ENCODE measurements at places on chromosomes 16 and 17.

GRCh38 chr17:39095309-39095686 lies 56.1 kb downstream of the PLXDC1 start:
- DNase-seq, result no peak

- peak; percentile 17 for DNase-seq
These were observed 6.9 kb upstream of the EFTUD2 start for GRCh38 chr17:44906010-44906646.

DNA sequence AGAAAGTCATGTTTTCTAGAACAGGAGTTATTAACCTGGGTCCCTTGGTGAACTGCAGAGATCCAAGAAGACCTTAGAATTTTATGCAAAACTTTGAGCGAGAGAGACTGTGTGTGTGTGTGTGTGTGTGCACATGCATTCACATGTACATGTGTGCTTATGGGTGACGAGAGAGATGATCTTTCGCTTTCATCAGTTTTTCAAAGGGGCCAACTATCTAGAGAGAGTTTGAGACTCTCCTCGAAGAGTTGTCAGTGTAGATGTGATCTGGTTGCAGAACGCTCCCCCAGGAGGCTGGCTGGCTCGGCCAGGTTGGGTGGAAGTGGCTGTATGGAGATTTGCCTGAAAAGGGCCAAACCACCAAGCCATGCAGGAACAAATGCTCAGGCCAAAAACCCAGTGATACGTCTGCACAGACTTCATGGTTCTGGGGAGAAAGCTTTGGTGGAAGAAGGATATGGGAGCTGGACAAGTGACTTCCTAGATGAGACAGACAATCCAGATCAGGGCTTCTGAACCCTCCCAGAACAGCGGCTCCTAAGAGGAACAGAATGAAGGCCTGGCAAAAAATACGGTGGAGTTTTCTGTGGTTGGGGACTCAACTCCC lies 6.1 kb downstream of the PIK3R5 start:
- no peak for DNase-seq

DNA sequence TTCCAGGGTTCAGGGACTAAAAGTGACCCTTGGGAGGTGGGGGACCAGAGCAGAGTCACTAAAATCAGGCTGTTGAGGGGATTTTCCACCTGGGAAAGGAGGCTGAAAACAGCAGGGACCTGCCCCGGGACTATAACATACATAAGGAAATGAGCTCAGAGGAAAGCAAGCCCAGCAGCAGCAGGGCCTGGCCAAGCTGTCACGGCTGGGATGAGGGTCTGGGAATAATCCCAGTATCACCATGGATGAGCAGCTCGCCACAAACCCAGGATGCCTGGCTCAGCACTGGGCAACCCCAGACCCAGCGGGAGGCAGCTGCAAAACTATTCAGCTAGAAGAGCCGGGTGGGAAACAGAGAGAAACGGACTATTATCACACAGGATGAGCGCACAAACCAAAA lies 72.4 kb downstream of the RPH3AL start:
- DNase-seq, result no peak

DNA sequence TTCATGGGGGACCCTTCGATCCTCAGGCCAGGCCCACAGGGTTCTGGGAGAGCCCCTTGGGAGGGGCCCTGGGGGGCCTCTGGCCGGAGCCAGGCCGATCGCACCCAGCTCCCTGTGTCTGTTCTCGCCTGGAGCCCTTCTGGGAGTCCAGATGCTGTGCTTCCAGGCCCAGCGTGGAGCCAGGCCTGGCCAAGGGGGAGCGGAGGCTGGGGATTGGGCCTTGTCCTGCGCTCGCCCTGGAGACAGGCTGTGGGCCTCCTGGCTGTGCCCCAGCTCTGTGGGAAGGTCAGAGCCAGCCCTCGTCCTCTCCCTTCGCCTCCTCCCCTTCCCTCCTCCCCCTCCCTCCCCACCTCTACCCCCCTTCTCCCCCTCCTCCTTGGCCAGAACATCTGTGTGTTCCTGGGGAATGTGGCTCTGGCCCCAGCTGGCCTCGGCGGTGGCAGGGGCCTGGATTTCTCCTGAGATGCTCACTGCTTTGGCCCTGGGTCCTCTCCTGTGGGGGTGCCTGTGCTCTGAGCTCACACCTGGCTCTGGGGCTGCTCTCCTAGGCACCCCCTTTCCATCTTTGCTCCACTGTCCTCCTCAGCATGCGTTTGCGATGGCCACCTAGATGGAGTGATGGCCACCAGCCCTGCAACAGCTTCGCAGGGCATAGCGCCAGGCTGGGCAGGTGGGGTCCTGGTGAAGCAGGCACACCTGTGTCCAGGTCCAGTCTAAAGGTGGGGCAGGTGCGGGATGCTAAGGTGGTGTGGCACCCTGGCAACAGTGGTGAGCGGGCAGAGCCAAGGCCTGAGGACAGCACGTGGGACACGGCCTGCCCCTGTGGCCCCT lies 90.6 kb upstream of the CIBAR2 start:
- no peak for DNase-seq

GRCh38 chr17:43528319-43528987 lies 17.7 kb downstream of the ETV4 start:
- no peak for DNase-seq

DNA sequence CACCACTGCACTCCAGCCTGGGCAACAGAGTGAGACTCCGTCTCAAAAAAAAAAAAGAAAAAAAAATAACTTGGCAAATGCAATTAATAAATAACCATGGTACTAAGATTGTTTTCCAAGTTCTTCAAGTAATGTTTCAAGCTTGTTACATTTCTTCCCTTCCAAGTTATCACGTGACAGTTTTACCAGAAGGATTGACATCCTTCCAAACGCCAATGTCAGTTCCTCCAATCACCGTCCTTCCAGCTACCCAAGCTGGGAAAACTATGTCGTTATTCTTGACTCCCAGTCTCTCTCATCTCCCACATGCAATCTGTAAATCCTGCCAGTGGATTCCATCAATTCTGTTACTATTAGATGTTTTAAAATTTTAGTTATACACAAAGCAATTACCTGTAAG lies 3.9 kb upstream of the PHAF1 start:
- DNase-seq, result no peak

DNA sequence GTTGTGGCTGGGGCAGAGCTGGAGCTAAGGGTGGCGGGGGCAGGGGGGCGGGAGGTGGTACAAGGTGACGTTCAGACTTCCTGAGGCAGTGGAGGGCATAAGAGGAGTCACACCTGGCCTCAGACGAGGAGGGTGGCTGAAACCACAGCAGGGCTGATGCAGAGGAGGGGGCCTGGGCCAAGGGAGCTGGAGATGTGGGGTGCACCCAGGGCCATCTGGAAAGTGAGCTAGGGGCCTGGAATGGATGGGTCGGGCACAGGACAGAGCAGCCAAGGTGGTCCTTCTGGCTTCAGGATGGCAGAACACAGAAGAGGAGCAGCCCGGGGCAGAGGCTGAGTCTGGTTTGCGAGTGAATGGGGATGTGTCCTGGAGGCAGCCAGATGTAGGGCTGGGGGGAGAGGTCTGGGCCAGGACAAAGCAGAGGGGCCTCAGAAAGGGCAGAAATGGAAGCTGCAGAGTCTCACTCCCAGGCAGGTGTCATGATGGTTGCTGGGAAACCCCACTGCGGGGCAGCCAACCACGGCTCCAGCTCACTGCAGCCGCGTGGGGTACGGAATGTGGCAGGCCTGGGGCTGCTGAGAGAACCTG lies 57.6 kb downstream of the PRMT7 start:
- no peak for DNase-seq

DNA sequence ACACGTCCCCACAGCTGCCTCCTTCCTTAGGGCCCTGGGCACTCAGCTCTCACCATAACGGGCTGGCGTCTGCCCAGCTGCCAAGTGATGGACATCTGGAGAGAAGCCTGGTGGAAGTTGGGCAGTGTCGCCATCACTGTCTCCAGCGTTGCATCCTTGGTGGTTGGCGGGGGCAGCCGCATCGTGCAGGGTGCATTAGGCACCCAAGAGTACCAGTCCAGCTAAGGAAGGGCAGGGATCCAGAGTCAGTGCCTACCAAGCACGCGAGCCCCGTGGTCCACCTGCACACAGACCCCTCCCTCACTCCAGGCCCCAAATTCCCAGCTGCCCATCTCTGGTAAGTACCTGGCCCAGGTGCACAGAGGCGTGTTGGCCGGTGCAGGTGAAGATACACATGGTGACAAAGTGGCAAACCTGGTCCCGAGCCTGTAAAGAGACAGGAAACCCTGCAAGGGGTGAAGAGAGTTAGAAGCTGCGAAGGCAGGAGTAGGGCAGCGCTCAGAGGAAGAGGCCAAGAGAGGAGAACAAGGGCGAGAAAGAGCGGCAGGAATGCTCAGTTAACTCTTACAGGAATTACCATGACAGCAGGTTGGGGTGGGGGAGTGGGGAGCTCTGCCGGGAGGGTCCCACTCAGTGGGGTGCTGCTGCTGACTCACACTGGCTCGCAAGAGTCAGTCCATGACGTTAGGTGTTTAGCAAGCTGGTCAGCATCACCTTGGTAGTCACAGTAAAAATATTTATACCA lies 9.5 kb downstream of the ALOX15 start:
- DNase-seq, result no peak

DNA sequence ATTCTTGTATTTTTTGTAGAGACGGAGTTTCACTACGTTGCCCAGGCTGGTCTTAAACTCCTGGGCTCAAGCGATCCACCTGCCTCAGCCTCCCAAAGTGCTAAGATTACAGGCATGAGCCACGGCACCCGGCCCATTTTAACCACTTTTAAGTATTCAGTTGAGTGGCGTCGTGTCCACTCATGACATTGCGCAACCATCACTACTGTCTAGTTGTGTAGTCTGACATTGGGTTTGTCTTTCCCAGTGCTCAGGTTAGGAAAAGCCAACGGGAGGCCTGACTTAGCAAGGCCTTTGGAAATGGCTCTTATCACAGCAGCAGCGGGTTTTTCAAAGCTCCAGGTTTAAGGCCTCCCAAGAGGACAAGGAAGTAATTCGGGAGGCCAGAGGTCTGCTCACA lies 58.7 kb downstream of the LITAF start:
- DNase-seq, result no peak

DNA sequence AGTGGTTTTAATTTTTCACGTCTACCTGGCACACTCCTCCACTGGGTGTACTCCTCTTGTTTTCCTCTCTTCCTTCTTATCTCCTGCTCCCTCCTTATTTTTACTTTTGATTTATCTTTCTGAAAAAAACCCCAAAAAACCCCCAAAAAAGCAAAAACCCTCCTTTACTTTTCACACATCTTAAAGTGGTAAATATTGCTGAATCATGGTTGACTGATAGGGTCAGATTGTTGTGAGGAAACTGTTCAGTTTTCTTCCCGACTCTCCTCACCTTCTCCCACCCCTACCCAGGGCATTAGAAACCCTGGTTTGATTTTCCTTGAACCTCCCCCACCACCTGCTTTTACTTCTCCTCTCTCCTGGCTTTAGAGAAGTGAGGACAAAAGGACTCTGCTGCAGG lies 25.4 kb downstream of the ARHGAP44 start:
- DNase-seq, result no peak

DNA sequence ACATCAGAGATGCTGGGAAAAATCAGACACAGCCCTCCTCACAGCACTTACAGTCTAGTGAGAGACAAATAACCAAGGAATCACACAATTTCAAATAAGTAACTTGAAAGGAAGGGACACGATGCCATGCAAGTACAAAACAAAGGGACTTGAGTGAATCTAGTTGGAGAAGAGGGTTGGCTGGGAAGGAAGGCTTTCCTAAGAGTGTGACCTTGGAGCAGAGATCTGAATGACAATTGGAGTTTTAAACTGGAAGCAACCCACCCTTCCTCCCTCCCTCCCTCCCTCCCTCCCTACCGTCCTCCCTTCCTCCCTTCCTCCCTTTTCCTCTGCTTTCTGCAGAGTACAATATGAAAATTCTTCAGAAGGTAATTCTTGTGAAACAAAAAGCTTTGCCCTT lies 31.1 kb downstream of the ADAMTS18 start:
- no peak for DNase-seq

GRCh38 chr17:76179496-76180467 lies 38.7 kb upstream of the FOXJ1 start:
- no peak for DNase-seq

DNA sequence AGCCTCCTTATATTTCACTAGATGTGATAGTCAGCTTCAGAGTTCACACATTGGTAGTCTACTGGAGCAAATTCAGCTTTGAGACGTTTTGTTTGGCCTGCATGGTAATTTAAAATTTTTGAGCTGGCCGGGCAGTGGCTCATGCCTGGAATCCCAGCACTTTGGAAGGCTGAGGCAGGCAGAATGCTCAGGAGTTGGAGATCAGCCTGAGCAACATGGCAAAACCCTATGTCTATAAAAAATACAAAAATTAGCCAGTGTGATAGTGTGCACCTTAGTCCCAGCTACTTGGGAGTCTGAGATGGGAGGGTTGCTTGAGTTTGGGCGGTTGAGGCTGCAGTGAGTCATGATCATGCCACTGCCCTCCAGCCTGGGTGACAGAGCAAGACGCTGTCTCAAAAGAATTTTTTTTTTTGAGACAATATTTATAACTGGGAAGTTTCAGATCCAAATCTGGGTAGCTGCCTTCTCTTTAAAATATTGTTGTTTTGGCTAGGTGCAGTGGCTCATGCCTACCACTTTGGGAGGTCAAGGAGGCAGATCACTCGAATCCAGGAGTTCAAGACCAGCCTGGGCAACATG lies 4.8 kb upstream of the BLMH start:
- no peak for DNase-seq

- DNase-seq, result peak; percentile 20
These were observed 33.7 kb upstream of the KDM8 start for GRCh38 chr16:27169511-27170071.

DNA sequence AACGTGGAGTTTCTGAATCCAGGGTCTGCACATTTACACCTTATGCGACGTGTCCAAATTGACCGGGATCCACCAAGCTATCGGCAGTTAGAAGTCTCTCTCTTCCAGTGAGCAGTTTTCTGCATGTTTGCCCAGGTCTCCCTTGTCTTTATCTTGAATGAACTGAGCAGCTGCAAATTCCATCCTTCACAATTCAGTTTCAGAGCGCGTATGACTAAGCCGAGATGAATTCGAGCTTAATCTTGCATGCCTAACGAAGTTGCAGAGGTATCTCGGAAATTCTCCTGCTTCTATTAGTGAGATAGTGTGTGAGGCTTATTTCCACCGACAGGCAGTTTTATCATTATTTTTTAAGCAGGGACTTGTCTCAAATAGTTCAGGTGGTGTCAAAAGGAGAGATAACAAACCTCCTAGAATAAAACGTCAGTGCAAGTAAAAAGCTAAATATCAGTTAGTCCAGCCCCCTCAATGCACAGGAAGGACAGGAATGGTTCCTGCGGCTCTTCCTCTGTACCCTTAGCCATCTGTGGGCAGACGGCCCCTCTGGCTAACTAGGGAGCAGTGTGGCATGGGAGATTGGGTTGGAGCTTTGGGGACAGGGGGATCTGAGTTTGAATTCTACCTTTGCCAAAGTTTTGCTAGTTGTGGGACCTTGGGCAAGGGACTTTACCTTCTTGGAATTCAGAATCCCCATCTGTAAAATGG lies 93.0 kb upstream of the GPR139 start:
- DNase-seq, result no peak

DNA sequence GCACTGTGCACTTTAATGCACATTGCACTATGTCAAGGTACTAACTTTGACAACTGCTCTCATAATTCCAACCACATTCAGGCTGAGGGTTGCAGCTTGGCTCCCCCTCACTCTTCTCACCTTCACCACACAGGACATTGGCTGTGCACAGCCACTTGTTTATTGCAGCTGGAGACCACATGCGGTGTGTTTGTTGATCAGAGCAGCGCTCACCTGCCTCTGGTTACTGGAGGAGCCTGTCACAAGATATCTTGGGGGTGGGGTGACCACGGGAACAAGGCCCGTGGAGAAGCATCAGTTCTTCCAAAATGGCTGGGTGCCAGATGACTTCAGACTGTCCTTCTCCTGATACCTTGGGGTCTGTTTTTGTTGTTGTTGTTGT lies 10.6 kb upstream of the CCL5 start:
- DNase-seq, result no peak

Data from kidney glomerular epithelial cell (primary cell).